ENCODE measurements at places on chromosomes 13 and 19.

- DNase-seq, result peak; percentile 62
Measured at GRCh38 chr13:48334534-48335127, 31.1 kb downstream of the RB1 start.

GRCh38 chr19:3024870-3025548 lies 4.1 kb downstream of the TLE2 start:
- no peak for DNase-seq

- DNase-seq, result no peak
Measured at GRCh38 chr13:31351376-31351775, 151.6 kb downstream of the B3GLCT start.

DNA sequence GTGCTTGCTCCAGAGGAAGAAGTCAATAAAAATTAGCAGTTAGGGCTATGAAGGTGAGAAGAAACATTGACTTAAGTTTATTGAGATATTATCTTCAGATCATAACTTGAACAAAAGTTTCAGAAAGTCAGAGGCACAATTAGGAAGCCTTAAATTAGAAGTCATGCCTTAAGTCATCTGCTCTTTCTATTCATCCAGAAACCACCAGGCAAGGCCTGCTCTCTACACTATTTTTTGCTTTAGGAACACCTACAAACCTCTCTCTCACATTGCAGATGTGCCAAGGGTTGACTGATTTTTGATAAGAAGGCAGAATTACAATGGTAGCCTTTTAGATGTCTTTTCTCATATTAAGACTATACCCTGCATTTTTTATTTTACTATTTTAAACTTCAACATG lies 268.7 kb downstream of the SPRY2 start:
- no peak for DNase-seq

- DNase-seq, result no peak
Measured at GRCh38 chr19:34104557-34104956, 67.7 kb upstream of the LSM14A start.

- peak; percentile 70 for DNase-seq
Measured at GRCh38 chr19:1935484-1936208, 5.3 kb upstream of the CSNK1G2 start.

DNA sequence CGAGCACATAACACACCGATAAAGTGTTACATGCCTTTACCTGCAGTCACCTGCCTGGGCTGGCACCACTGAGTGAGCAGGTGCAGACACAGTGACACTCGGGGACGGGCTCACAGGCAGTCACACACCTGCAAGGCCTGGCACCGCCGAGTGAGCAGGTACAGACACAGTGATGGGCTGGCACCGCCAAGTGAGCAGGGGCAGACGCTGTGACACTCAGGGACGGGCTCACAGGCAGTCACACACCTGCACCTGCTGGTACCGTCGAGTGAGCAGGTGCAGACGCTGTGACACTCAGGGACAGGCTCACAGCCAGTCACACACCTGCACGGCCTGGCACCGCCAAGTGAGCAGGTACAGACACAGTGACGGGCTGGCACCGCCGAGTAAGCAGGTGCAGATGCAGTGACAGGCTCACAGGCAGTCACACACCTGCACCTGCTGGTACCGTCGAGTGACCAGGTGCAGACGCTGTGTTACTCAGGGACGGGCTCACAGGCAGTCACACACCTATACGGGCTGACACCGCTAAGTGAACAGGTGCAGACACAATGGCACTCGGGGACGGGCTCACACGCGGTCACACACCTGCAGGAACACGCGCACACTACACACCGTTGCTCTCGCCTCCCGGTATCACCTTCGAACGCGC lies 470 bp downstream of the ZNF835 start:
- DNase-seq, result no peak

- DNase-seq, result no peak
Measured at GRCh38 chr19:39497996-39498797, 550 bp upstream of the DLL3 start.

- no peak for DNase-seq
Measured at GRCh38 chr13:105874814-105875213, 660.6 kb downstream of the EFNB2 start.

DNA sequence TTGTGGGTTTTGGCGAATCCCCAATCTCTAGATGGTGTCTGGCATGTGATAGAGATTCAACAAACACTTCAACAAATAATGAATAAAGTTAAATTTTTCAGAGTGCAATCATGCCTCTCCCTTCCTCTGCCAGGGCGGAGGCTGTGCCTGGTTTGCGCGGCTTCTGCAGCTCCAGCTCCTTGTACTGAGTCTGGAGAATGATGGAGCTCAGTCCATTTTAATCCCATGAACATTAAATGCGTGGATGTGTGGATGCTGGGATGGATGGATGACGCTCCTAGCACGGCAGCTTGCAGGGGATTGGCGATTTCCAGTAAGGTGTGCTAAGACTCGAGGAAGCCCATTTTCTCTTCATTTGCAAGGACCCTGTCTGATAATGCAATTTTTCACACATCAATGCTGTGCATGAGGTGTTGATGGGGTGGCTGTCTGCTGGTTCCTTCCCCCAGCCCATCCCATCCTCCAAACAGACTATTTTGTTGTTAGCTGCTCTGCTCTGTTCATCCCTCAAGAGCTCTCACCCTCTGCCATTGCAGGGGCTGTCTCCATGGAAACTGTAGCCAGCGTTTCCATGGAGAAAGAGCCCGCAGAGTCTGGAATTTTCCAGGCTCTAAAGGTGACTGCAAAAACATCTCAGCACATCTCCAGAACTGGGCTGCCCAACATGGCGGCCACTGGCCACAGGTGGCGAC lies 92.6 kb upstream of the PEG3 start:
- no peak for DNase-seq

- no peak for DNase-seq
Measured at GRCh38 chr13:97798171-97798821, 155.2 kb upstream of the IPO5 start.

DNA sequence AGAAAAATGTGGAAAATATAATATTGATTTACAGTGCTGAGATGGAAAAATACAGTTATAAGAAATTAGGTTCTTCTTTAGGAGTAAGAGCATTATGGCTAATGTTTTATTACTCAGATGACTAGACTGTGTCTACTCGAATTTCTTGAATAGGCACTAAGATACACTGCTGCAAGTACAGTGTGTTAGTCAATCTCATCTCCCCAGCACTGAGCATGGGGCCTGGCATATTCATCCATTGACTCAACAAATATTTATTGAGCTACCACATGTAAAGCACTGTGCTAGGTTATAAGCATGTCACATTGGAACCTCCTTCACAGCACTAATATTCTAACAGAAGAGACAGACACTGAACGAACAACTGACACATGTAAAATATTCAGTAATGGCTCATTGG lies 242.5 kb upstream of the GPC6 start:
- no peak for DNase-seq

DNA sequence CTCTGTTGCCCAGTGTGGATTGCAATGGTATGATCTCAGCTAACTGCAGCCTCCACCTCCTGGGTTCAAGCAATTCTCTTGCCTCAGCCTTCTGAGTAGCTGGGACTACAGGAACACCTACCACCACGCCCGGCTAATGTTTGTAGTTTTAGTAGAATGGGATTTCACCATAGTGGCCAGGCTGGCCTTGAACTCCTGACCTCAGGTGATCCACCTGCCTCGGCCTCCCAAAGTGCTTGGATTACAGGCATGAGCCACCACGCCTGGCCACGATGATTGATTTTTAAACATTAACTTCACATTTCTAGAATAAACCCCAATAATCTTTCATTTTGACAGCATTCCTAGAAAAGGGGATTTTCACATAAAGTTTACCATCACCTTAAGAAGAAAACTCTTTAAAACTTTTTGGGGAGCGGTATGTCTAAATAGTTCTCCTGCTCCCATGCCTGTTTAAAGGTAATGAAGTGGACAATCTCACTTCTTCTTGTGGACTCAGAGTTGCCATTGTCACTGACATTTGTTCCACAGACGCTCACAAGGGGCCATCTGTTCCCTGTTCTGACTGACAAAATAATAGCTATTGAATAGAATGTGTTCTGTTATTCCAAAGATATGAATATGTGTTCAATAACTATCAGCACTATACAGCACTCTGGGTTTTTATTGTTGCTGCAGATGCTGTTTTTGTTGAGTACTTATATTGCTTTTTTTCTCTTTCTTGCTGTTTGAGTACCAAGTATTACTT lies 66.1 kb upstream of the C1QTNF9B start:
- DNase-seq, result no peak

DNA sequence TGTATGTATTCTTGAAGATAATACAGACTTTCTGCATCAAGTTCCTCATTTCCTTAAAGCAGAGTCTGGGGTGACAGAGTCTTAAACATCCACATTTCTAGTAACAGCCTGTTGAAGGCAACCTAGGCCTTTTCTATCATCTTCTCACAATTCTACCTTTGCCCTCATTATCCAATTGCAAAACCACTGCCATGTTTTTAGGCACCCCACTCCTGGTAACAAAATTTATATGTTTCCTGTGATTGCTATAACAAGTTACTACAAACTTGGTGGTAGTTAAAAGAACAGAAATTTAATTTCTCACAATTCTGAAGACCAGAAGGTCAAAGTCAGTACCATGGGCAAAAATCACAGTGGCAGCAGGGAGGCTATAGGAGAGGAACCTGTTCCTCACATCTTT lies 33.1 kb downstream of the TUBA3C start:
- DNase-seq, result no peak

DNA sequence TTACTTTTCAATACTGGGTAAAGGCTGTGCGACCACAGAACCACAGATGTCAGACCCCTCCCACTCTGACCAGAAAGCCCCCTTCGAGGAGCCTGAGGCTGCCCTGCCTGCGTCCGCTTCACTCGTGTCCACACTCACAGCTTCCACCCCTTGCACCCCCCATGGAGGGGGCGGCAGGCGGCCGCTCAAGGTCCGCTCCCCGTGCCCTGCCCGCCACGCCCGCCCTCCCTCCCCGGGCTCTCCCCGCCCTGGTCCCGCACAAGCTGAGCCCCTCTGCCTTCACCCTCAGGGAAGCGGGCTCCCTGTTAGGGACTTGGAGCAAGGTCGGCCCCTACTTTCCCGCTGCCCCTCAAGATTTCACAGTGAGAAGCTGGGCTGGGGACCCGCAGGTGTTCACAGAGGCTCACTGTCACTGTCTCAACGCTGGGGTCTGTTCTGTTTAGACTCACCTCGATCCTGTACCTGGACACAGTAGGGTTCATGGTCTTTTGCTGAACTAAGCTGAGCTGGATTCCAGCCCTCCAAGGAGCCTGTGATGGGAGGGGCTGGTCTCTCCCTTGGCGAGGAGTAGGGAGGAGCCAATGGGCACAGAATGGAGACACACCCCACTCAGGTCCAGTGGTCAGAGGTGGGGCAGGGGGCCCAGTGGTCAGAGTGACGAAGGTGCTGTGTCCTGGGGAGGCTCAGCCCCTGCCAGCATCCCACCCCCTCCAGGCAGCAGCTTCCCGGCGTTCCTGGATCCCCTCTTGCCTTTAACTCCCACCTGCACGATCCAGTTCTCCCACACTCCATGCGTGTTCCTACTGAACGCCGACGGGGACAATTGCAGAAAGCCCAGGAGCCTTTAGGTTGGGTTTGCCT lies 69.5 kb downstream of the SPACA7 start:
- DNase-seq, result no peak

DNA sequence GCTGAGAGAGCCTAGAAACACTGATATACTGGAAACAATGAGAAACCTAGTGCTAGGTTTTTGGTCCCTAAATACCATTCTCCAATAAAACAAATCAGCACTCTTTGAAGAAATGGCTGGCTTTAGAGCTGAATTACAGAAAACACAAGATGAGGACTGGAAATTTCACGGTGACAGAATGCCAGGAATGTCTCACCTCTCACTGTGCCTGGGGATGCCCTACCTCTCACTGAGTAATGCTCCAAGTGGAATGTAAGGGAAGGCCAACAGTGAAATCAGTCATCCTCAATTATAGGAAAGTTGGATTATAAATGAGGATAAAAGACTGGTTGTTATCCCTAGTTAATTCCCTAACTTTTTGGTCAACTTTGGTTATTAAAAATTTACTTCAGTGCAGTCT lies 259.0 kb downstream of the NALCN start:
- no peak for DNase-seq

DNA sequence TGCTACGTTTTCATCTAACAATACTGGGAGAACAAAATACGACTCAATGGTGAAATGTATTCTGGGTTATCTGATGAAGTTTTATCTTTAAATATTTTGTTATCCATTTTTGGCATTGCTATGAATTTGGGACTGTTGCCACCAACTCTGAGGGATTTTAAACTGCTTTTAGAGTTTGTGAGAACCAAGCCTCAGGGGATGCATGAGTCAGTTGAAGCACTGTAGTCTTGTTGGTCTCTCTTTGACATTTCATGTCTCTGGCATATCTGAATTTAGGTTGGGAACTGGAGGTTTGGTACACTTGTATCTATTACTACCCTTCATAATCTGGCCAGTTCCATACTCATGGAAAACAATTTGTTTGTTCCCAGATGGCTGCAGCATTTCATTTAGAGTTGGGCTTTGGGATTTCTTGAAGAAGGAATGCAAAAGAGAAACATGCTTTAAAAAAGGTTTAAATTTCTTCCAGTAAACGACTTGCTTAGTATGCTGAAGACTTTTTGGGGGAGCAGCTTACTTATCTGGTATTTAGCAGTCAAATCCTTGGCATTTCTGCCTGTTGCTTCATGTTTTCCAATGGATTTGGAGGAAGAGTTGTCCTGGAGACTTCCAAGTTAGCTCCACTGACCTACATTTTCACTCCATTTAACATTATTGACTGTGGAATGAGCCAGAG lies 28.9 kb downstream of the ARHGEF7 start:
- DNase-seq, result peak; percentile 17

- DNase-seq, result no peak
Measured at GRCh38 chr13:103961129-103961528, 894.9 kb upstream of the SLC10A2 start.

GRCh38 chr13:55554741-55555140 lies 1586.0 kb upstream of the PRR20A start:
- DNase-seq, result no peak

- DNase-seq, result no peak
Measured at GRCh38 chr13:76783798-76784197, 102.4 kb downstream of the KCTD12 start.

DNA sequence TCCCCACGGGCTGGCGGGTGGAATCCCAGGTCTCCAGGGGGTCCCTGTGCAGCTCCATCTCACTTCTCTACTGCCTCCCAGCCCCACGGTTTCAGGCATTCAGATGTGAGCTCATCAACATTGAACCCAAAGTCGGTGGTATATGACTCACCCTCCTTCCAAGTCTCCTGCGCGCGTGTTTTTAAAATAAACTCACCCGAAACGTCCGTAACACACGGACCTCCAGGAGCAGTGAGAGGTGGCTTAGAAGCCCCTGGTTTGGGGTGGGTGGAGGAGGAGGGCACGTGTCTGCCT lies 14.0 kb upstream of the CRTC1 start:
- DNase-seq, result peak; percentile 20

DNA sequence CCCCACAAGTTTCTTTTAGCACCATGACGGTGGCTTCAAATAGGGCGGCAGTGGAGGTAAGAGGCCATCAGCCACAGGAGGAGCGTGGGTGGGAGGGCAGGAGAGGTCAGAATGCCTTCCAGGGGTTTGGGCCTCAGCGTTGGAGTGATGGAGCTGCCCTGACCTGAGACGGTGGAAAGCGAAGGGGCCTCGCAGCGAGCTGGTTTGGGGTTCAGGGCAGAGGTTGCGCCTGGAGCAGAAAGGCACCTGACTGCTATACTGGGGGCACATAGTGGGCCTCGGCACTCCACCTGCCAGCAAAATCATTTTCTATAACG lies 382 bp upstream of the NAXD start:
- no peak for DNase-seq

Measured in cardiac fibroblast (primary cell).